CD4-positive, alpha-beta memory T cell (primary cell): ENCODE measurements at places on chromosomes 7 and 10. TPM values are rescaled to one million over a fixed set of nuclear protein-coding genes. Genes with fewer than 3 reads are reported as not detected.

The C10orf105 gene
- total RNA-seq: 0.11 TPM

The LLCFC1 gene
- total RNA-seq: not detected

The TET1 gene
- total RNA-seq: 1.5 TPM

The ABHD11 gene
- 22.3 TPM for total RNA-seq

The RADIL gene
- not detected for total RNA-seq

The SYCE1 gene
- 0.14 TPM for total RNA-seq

The CCDC146 gene
- 15.1 TPM for total RNA-seq

The MYH16 gene
- not detected for total RNA-seq

The SYNPO2L gene
- total RNA-seq: not detected

The TFEC gene
- 1.2 TPM for total RNA-seq

The PLXDC2 gene
- total RNA-seq: 1.2 TPM

The CCL24 gene
- total RNA-seq: not detected

- DNase-seq: no peak
Observed at GRCh38 chr7:73612598-73613269, 11.6 kb downstream of the MLXIPL start.

GRCh38 chr7:81404669-81405068 lies 365.2 kb downstream of the HGF start:
- no peak for DNase-seq

DNA sequence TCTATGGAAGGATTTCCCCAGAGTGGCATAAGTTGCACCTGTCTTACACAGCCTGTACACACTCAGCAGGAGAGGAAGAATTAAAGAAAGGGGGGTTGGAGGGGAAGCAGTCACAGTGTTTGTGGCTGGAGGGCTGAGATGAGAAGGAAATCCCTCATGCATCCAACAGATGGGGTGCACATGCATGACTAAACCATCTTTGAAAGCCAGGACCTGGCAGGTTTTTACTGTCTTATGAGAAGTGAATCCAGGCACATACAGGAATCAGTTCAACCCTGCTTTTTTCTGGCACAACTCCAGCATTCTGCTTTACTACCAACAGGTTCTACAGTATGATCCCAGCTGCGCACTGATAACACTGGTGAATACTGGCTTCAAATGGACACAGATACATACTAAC lies 107.7 kb downstream of the CACNA2D1 start:
- no peak for DNase-seq

GRCh38 chr7:143973870-143974416 lies 19.3 kb downstream of the OR2F1 start:
- no peak for DNase-seq

DNA sequence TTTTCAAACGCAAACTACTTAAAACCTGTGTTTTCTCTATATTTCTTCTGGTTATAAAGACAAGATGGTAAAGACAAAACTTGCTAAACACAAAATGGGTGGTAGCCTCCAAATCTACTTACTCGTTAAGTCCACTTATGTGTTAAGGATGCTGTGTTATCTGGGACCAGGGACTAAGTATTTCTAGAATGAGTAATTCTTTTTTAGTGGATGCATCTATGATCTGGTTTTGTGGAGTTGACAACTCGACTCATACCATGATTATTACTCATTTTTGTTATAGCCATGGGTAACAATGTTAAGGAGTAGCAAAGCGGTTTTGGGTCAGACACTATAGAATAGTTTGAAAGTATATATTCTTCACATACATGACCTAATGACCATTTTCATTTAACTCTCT lies 239.5 kb upstream of the FOXP2 start:
- no peak for DNase-seq

- no peak for DNase-seq
Observed at GRCh38 chr10:22560096-22560912, 154.1 kb downstream of the PIP4K2A start.

GRCh38 chr7:32036557-32036956 lies 33.6 kb downstream of the PDE1C start:
- DNase-seq: no peak

DNA sequence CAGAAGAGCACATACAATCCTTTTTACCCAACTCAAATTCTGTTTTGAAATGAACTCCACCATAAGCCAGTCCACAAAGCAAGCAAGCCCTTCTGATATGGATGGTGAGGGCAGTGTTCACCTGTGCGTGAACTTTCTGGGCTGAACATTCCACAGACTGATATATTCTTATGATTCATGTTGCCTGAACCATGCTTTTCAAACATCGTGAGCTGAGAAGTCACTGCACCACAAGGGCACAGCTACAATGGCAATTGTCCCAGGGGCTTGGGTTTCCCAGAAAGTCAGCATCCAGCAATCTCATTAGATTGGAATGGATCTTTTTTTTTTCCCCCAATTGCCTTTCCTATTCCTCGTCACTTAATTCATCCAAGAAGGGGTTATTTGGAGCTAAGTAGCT lies 86.9 kb upstream of the ZNF438 start:
- no peak for DNase-seq

GRCh38 chr10:71233482-71233892 lies 21.1 kb downstream of the UNC5B start:
- DNase-seq: no peak

DNA sequence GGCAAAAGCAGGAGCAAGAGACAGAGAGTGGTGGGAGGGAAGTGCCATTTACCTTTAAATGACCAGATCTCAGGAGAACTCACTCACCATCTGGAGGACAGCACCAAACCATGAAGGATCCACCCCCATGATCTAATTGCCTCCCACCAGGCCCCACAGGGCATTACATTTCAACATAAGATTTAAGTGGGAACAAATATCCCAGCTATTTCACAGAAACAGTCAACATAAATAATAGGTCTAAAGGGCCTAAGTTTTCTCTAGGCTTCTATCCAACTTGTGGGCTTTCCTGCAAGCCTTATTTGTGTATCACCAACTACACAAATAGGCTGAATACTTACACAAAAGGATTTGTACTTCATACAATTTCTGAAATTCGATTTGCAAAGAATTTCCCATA lies 196.8 kb upstream of the POT1 start:
- DNase-seq: no peak

DNA sequence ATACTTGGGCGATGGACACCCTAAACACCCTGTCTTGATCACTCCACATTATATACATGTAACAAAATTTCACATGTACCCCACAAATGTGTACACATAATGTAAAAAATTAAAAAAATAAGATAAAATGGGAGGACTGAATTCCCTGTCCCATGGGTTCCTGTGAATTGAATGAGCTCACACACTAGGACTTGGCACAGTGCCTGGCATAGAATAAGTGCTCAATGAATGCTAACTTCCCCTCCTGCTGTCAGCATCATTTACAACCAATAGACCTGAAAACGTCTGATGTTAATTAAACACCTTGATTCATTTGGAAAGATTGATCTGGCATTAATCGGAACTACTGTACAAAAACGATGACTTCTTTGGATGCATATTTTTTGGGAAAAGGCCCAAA lies 117.3 kb upstream of the ZNF438 start:
- DNase-seq: no peak

DNA sequence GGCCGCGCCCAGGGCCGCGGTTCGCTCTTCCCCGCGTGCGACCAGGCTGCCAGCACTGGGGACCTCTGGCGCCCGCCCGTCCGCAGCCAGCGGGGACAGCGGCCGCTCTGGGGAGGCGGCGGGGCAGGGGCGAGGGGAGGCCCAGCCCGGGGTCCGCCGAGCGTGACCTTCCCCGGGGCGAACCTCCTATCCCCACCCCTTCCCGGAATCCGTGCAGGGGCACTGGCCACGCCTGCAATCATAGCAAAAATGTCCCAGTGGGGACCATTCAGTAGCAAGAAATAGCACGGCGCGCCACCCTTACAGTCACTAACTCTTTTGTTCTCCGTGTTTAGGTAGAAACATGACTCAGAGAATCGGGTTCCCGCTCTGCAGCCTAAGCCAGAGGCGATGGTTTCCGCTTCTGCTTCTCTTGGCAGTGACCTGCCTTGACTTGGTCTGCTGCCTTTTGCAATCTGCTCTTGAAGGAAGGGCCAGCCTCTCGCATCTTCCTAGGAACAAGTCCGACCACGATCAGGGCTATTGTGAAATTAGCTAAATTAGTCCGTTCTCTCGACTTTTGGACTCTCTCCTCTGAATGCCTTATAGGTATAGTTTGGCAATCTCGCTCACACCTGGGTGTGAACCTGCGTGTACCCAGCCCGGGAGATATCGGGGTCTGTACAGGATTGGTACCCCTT lies 79.3 kb upstream of the ACBD5 start:
- DNase-seq: no peak

DNA sequence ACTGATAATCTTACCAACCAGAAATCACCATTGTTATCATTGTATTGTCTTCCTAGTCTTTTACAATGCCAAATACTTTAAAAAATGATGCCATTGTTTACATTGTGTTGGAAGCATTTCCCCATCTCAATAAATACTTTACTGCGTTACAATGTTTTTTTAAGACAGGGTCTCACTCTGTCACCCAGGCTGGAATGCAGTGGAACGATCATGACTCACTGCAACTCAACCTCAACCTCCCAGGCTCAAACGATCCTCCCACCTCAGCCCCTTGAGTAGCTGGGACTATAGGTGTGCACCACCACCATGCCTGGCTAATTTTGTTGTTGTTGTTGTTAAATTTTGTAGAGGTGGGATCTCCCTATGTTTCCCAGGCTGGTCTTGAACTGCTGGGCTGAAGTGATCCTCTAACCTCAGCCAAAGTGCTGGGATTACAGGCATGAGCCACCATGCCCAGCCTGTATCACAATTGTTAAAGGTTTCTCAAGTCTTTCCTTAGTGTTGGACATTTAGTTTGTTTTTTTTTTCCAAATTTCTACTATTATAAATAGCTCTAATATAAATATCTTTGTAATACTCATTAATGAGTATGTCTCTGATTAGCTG lies 13.5 kb downstream of the LRMDA start:
- DNase-seq: no peak

DNA sequence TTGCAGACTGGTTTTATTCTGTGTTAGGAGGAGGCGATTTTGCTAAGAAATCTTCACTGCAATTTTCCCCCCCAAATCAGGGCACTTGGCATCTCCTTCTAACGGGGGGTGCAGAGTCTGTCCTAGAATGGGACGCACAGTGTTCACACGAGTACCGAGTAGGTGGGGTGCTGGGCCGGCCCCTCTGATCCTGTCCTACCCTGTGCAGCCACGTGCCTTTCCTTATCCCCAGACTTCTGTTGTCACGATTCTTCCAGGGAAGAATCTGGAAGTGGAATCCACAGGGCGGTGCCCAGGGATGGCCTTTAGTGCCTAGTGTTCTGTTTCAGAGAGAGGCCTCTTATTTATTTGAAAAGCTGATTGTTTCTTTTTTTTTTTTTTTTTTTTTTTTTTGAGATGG lies 16.4 kb downstream of the CUX1 start:
- no peak for DNase-seq

DNA sequence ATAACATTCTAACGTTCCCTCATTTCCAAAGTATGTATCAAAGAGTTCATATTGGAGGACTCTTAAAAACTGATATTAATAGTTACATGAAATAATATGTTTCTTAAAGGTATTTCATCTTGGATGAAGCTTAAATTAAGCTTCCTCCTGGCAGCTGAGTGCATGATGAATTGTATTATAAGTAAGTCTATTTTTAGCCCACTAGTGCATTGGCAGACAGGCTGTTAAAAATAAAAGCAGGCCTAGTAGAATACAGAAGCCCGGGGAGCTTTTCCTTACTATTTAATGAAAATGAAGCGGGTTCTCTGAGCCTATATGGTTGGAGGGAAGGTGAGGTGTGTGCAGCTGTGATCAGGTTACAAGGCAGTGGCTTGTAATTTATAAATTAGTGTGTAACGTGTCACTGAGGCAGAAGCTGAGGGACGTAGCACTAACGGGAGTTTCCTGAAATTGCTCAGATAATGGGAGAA lies 130.7 kb upstream of the KMT2E start:
- DNase-seq: no peak

- DNase-seq: no peak
Observed at GRCh38 chr7:157347217-157347904, 10.6 kb downstream of the DNAJB6 start.

DNA sequence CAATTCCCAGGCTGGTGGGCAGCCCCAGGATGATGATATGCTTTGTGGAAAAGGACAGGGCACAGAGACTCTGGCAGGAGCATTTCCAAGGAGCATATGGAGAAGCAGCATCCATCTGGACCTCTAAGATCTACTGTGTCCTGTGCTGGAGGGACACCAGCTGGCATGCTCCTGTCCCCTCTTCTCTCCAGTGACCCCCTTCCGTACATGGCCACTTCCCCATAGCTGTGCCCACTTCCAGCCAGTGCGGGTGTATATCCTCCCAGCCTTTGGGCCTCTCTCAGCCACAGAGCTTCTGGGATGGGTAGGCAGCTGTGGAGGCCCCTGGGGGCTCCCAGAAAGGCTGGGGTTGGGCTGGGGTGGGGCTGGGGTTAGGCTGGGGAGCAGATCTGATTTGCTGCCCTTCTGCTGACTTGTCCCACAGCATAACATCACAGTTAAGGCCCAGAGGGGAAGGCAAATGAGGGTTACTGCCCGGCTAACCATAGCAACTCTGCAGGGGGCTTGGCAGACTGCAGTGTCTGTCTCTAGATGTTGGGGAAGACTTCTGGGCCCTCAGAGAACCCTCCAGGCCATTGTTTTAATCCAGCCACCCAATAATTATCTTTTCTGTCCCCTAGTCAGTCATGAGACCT lies 6.3 kb downstream of the NPFFR1 start:
- DNase-seq: no peak

GRCh38 chr10:1189166-1190051 lies 133.2 kb downstream of the WDR37 start:
- no peak for DNase-seq

- no peak for DNase-seq
Observed at GRCh38 chr10:1678084-1678483, 59.2 kb downstream of the ADARB2 start.

DNA sequence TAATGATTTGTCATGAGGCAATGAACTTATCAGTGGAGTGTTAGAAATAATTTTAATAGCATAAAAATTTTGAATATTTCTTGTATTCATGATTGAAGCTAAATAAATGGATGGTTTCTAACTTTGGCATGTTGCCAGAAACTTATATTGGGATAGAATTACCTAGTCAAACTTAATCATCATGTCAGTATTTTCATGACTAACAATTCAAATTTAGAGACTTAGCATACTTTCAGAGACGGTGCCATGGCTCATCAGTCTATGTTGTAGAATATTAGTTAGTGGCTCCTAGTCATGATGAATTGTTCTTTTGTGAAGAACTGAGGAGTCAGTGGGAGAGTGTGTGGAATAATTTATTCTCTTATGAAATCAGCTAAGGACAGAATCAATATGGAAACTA lies 599.6 kb upstream of the POT1 start:
- no peak for DNase-seq

- no peak for DNase-seq
Observed at GRCh38 chr7:151832656-151833055, 44.3 kb downstream of the PRKAG2 start.

GRCh38 chr7:138478499-138478908 lies 18.4 kb downstream of the TRIM24 start:
- no peak for DNase-seq

DNA sequence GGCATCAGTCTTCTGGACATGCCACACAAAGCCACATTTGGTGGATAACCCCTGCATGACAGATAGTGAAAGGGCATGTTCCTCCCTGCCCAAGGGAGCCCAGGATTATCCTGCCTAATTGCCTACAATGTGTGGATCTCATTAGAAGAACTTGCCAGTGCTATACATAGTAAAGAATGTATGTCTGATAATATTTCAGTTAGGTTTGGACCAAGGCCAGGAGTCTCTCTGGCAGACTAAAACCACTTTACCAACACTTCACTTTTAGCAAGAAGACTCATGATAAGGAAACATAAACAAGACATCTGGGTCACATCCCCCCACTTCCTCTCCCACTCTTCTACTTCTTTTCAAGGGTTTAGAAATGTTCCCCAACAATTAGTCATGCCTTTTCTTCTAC lies 196.7 kb downstream of the MTERF1 start:
- DNase-seq: no peak
